ENCODE measurements at places on chromosomes 4 and X.
A peak's percentile ranks its signal among the peaks of the same experiment; 100 is the strongest.

DNA sequence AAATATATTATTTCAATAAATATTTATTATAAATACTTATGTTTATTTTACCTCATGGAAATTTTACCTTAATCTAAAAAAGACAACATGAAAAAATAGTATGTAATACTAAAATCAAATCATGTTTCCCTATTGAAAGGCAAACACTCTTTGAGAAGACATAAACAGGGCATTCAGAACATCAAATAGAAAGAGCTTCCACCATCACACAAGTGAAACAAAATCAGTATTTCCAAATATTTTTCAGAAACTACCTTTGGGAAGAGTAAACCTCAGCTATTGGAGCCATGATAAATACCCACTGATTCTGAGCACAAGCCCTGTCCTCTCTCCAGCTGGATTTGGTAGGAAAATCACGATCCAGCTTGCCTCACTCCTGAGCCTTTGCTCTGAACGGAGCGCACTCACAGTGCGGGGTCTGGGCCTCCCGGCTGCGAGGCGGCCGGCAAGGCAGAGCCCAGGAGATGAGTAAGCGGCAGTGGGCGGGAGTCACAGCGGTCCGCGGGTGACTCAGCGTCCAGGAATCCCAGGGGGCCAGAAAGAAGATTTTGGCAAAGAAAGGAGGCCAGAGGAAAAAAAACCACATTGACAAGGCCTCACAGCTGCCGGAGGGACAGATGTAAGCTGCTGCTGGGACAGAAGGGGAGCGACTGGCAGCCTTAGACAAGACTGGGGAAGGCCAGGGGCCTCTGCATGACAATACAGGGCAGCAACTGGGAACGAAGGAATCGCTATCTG lies 14.7 kb upstream of the ANXA5 start:
- peak; percentile 97 for DNase-seq

DNA sequence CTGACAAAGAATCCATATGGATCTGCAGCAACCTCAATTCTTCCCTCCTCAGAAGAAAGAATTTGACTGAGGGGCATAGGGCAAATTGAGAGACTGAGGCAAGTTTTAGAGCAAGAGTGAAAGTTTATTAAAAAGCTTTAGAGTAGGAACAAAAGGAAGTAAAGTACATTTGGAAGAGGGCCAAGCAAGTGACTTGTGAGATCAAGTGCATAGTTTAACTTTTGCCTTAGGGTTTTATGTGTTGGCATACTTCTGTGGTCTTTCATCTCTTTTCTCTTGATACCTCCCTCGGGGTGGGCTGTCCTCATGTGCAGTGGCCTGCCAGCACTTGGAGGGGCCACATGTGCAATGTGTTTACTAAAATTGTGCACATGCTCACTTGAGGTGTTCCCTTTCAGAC lies 98.0 kb upstream of the MAGEB16 start:
- DNase-seq, result no peak

- no peak for DNase-seq
These were observed 7.1 kb downstream of the RASSF6 start for GRCh38 chr4:73613130-73613529.

- DNase-seq, result peak; percentile 75
These were observed 51.5 kb downstream of the ALPK1 start for GRCh38 chr4:112348488-112349158.

DNA sequence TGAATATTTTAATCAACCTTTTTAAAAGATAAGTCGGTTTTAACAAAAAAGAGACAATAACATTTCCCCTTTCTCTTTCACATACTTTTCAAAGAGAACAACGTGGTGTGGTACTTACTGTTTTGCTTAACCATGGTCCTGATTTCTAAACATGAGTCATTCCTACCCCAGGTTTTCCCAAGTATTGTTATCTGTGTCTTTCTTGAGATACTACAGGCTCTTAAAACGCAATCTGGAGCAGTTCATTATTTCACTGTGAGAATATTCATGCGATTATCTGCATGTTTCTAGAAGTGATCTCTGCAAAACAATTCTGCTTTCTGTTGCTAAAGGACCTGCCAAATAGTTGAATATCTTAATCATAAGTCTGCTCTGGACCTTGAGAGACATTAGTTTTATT lies 127.3 kb downstream of the TENM3 start:
- DNase-seq, result peak; percentile 26

DNA sequence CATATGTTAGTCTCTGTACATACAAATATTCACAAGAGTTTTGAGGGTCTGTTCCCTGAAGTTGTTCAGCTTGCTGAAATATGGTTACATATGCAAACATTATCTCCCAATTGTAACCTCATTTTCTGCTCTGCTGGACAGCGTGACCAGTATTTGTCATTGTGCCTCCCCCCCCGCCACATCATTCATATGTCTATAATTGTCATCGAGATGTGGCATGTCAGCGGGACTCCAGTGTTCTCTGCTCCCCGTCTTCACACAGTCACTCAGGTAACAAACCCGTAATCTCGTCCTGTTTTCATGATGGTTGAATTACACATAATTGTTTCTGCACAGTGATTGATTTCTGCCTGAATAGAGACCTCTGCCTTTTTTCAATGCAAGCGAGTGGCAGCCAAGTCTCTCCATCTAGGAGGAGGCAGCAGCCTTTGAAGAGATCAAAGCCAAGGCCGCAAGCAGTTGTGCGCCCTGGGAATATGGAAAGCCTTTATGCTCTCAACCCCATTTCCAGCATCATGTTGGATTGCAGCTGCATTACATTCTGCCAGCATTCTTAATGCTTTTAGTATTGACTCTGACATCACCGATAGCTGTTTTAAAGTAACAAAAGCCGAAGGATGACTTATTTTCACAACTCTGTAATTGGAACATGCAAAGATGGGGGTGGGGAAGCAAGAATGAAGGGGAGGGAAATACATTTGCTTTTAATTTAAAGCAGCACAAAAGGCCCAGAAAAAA lies 27.4 kb downstream of the LEF1 start:
- DNase-seq, result no peak

- no peak for DNase-seq
These were observed 3.6 kb upstream of the RNF175 start for GRCh38 chr4:153763404-153763803.

- no peak for DNase-seq
These were observed 309.4 kb downstream of the GLUD2 start for GRCh38 chrX:121356850-121357171.

DNA sequence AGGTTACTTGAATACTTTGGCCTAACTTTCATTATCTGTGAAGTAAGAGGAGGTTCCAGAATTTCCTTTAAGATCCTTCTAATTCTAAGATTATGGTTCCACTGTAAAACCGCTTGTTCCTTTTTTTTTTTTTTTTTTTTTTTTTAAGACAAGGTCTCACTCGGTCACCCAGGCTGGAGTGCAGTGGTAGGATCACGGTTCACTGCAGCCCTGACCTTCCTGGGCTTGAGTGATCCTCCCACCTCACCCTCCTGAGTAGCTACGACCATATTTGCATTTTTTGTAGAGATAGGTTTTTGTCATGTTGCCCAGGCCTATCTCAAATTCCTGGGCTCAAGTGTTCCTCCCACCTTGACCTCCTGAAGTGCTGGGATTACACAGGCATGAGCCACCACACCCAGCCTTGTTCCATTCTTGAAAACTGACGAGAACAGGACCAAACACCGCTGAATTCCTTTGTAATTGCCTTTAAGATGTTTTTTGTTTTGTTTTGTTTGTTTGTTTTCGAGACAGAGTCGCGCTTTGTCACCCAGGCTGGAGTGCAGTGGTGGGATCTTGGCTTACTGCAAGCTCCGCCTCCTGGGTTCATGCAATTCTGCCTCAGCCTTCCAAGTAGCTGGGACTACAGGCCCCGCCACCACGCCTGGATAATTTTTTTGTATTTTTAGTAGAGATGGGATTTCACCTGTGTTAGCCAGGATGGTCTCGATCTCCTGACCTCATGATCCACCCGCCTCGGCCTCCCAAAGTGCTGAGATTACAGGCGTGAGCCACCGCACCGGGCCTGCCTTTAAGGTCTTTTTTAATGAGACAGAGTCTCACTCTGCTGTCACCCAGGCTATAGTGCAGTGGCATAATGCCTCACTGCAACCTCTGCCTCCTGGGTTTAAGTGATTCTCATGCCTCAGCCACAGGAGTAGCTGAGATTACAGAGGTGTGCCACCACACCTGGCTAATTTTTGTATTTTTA lies 6.8 kb downstream of the PDS5A start:
- DNase-seq, result peak; percentile 54
